ENCODE measurements at places on chromosomes 3 and 15. TPM values are rescaled to one million over a fixed set of nuclear protein-coding genes. Genes with fewer than 3 reads are reported as not detected.

GRCh38 chr3:138946663-138947494, at the start of the genes FOXL2 and FOXL2NB:
FOXL2 (minus strand) TSS chr3:138947137; CDS start chr3:138946722, 415 bp downstream.
FOXL2NB (plus strand) TSS chr3:138947217; CDS start chr3:138947365, 148 bp downstream.
- peaks cover 32% of the 10 kb centered on the region for H3K4me1 ChIP-seq
- peaks cover 79% of the 10 kb centered on the region for H3K27me3 ChIP-seq
- no peak within 1 kb of the TSS for H3K27ac ChIP-seq
- H3K4me3 ChIP-seq, result peak within 1 kb of the TSS; percentile 67
- DNase-seq, result no peak
- no peaks in the 10 kb centered on the region for H3K36me3 ChIP-seq

GRCh38 chr15:39318231-39318630, 262.6 kb upstream of the THBS1 start:
- H3K36me3 ChIP-seq, result no peaks in the 10 kb centered on the region
- H3K27me3 ChIP-seq, result peaks cover 6% of the 10 kb centered on the region

Gene ZDHHC23
- total RNA-seq, result 5.4 TPM

Gene MFN1
- total RNA-seq, result 23.0 TPM
